ENCODE measurements at places on chromosomes 7 and 10.

GRCh38 chr7:32164341-32164996, 94.3 kb upstream of the PDE1C start:
- DNase-seq, result no peak

- no peak for DNase-seq
These were observed 23.2 kb upstream of the C1GALT1 start for GRCh38 chr7:7159063-7159658.

GRCh38 chr10:67837541-67838314, at the start of gene DNAJC12:
Gene DNAJC12, minus strand, starts transcription at chr10:67838188. Its CDS starts 177 bp downstream, at chr10:67838011.
- DNase-seq, result no peak

GRCh38 chr10:84214046-84214572, 11.2 kb downstream of the LRIT2 start:
- DNase-seq, result no peak

- DNase-seq, result no peak
These were observed 22.9 kb downstream of the PARP12 start for GRCh38 chr7:140039896-140040295.

DNA sequence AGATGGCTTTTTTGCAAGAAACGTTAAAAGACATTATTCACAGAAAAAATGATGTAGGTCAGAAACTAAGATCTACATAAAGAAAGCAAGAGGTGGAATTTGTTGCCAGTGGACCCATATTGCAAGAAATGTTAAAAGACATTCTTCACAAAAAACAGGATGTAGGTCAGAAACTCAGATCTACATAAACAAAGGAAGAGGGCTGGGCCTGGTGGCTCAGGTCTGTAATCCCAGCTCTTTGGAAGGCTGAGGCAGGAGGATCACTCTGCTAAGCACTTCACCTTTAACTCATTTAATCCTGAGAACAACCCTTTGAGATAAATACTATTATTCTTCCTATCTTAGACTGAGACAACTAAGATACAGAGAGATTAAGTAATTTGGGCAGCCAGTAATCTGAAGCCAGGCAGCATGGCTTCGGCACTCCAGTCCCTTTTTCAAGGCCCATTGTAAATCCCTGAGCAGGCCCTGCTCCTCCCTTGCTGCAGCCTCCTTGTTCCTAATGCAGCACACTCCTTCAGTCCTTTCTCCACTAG, 11.6 kb downstream of the ZFAND4 start:
- DNase-seq, result no peak

GRCh38 chr10:60041489-60042133, 135.3 kb upstream of the CCDC6 start:
- DNase-seq, result no peak

DNA sequence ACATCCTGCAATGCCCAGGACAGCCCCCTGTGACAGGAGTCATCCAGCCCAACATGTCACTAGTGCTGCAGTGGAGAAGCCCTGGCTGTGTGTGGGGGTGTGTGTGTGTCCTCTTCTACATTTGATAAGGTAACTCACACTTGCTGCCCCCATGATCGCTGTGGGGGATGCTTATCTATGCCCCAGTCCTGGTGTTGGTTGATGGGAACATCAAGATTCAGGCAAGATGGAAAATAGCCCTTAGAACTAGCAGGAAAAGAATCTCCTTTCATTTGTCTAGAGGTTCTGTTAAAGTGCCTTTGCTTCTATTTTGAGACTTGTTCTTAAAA, 52.4 kb downstream of the TCF7L2 start:
- DNase-seq, result no peak

DNA sequence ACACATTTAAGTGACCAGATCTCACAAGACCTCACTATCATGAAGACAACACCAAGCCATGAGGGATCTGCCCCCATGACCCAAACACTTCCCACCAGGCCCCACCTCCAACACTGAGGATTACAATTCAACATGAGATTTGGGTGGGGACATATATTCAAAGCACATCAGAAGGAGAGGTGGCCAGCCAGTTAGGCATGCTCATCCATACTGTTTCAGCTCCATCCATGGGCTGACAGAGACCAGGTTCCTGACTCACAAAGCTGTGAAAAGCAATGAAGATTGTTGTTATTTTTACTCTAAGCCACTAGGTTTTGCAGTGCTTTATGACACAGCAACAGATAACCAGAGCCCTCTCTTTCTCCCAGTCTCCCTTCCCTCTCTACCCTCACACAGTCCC, 36.0 kb downstream of the C10orf71 start:
- DNase-seq, result no peak

GRCh38 chr10:72370201-72370722, 15.5 kb upstream of the DNAJB12 start:
- no peak for DNase-seq

Measured in stimulated activated naive CD4-positive, alpha-beta T cell treated with Interleukin-2 at 50 U/mL for 16 hours (primary cell).